ENCODE measurements at places on chromosomes 5 and 9. TPM values are rescaled to one million over a fixed set of nuclear protein-coding genes. Genes with fewer than 3 reads are reported as not detected.
A peak's percentile ranks its signal among the peaks of the same experiment; 100 is the strongest.

- DNase-seq: no peak
These were observed 73.2 kb downstream of the TLE1 start for GRCh38 chr9:81616141-81616540.

SLC22A5 gene
- 4.4 TPM for total RNA-seq

DNA sequence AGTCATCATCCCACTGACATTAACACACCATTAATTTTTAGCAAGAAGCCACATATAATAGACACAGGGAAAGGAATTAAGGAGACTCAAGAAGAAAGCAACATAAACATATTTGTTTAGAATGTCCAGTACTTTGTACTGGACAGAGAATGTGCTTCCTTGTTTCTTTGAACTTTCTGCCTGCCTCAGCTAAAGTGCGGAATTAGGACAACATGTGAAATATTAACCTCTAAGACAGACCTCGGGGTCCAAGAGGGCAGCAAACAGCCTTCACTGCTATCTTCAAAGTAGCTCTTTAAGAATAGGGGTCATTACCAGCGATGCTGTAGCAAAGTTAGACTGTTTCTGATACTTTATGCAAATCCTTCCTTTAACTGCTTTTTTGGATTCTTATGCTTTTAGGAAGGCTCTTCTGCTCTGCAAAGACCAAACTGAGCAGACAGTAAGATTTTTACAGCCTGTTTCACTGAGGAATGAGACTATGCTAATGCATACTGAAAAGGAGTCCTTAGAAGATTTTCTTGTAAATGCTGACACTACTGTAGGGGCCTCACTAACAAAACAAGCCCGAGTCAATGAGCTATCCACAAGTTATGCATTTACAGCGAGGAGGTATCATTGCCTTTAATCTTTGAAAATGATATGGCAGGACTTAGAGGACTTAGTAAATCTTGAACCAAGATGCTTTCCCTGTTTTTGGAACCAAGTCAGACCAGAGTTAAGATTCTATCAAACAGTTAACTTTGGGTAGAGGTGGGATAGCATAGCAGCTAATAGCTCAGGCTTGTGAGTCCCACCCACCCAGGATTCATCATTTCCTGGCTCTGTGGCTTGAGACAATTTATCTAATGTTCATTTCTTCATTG lies 23.8 kb downstream of the DAB2 start:
- no peak for DNase-seq

- no peak for DNase-seq
These were observed 72.7 kb downstream of the GHR start for GRCh38 chr5:42495914-42496313.

DNA sequence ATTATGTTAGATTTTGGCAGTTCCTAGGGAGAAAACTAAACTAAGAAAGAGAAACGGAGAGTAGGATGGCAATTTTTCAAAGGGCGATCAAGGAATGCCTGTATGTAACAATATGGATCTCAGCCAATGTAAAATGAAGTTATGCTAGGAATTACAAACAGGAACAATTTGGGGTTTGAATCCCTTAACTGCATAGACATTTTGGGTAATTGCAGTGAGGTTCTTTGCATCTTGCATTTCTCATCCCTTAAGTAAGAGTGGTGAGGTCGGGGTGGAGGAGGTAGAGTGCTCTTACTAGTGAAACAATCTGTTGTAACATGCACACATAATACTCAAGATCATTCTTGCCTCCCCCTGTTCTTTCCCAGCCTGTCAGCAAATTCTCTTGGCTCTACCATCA lies 137.6 kb downstream of the NPR3 start:
- no peak for DNase-seq

DNA sequence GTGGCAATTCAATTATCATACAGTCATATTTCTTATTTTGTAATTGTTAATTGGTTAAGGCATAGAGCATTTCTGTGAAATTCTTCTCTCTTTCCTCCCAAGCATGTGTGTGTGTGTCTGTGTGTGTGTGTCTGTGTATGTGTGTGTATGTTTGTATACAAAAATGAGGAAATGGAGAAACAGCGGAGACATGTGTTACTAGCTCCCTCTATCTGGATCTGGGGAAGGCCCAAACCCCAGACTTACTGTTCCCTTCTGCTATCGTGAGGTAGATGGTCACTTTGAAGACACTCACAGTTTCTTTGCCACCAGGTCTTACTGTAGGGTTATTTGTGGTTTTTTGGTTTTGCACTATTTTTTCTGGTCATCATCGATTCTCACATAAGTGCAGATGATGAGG lies 11.4 kb upstream of the C5orf63 start:
- DNase-seq: no peak

TTC23L gene
- 0.10 TPM for total RNA-seq

DNA sequence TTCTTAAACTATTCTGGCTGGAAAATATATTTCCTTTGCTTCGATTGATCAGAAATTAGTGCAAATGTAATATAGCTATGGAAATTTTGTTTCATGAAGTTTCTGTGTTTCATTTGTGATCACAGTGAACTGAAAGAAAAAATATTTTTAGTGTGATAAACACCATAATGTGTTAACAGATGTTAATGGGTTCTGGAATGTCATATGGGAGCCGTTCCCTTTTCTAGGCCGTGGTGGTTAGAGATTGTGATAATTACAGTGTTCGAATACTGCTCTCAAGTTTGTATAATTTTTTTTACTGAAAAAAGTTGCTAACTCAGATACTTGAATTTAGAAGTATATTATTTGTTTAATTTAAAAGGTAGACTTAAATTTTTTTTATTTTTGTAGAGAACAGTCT lies 19.3 kb downstream of the GAPVD1 start:
- no peak for DNase-seq

- DNase-seq: no peak
These were observed 1244.1 kb upstream of the ACO1 start for GRCh38 chr9:31140316-31140715.

FBLL1 gene
- total RNA-seq: 0.15 TPM

- DNase-seq: peak; percentile 53
These were observed 21.1 kb downstream of the FAM219A start for GRCh38 chr9:34437006-34437925.

TYRP1 gene
- total RNA-seq: not detected

GRCh38 chr9:13948037-13948436 lies 365.9 kb downstream of the NFIB start:
- no peak for DNase-seq

GRCh38 chr5:145450286-145450885 lies 384.8 kb downstream of the PRELID2 start:
- no peak for DNase-seq

PCDHB8 gene
- total RNA-seq: not detected

DNA sequence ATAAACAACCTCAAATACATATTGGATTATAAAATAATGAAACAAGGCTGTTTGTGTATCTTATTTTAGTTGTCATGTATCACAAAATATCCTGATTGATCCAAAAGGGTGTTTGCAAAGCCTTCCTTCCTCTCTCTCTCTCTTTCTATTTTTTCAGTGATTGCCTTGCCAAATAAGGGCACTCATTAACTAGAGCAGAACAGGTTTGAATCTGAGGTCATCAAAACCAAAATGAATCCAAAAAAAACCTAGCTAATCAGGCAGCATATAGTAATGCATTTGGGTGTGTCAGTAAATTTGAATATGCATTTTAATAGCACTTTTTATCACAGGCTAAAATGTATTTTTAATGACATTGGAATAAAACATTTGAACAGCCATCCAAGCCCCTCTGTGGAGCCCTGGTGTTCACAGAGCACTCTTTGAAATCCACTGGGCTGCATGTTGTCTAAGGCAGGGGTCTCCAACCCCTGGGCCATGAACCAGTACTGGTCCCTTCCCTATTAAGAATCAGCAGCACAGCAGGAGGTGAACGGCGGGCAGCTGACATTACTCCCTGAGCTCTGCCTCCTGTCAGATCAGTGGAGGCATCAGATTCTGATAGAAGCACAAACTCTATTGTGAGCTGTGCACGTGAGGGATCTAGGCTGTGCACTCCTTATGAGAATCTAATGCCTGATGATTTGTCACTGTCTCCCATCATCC lies 171.8 kb upstream of the RAI14 start:
- DNase-seq: no peak

ADRA1B gene
- total RNA-seq: 0.71 TPM

DNA sequence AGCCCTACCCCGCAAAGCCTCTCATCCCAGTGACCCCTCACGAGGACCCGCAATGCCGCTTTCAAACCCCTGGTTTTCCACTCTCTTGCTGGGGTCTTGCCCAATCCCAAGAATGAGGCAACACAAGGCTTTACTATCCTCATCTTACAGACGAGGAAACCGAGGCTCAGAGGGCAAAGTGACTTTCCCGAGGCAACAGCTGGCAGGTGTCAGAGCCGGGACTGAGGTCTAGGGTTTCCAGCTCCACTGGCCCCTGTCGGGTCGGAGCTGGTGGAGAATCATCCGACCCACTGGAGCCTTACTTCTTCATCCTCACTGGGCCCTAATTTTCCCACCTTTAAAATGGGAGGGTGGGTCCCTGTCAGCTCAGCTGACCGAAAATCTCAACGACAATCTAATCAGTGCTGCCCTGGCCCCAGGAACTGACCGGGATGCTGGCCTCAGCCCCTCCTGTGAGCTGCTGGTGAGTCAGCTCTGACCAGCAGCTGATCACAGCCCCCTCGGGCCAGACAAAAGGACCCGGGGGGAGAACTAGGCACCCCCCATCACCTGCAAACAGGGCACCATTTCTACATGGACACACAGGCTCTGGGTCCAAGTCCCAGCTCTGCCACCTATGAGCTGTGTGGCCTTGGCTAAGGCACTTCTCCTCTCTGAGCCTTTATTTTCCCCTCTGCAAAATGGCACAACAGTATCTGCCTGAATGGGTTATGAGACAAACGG lies 72.7 kb upstream of the STXBP1 start:
- no peak for DNase-seq

SLC6A7 gene
- total RNA-seq: not detected

- no peak for DNase-seq
These were observed 167.1 kb downstream of the RFK start for GRCh38 chr9:76227156-76227555.

DNA sequence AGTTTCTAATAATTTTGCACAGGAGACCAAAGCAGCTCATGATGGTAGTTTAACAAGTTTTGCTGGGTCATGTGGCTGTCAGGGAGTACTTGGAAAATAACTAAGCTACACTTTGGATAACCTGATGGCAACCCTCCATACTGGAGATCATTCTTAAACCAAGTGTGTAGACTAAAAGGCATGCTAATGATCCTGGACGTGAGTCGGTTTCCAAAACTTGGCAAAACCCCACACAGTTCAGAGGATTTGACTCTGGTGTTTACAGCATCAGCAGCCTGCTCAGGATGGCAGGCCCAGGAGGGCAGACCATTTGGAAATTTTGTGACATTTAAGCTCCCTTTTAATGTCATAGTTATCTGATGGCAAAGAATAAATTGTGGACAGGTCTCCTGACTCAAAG lies 196.5 kb upstream of the EFNA5 start:
- DNase-seq: no peak

Measured in activated T-cell treated with anti-CD3 and anti-CD28 coated beads, Interleukin-2, amount 50 U/mL, for 4 hours (primary cell).